Cardiac septum (tissue), 1 donor: ENCODE measurements at places on chromosomes 4 and X. TPM values are rescaled to one million over a fixed set of nuclear protein-coding genes. Genes with fewer than 3 reads are reported as not detected.

GRCh38 chr4:34309383-34309906 lies 1934.9 kb downstream of the ARAP2 start:
- DNase-seq, result no peak

DNA sequence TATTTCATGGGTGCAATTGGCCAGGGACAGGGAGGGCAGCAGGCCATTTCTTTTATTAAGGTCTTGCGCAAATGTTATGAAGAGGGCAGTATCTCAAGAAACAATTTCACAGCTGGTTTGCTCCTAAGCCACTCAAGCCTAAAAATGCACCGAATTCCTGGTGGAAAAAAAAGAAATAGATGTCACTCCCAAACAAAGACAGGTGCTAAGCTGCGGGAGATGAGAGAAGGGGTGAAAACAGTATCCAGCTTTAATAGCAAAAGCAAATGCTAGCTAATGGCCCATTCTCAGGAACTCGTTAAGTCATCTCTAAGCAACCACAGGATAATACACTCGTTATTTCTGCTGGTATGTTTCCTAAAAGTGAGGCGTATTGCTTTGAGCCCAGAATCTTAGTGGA lies 116.4 kb downstream of the ARX start:
- no peak for DNase-seq

- no peak for DNase-seq
These were observed 411.5 kb upstream of the FTHL17 start for GRCh38 chrX:31483336-31483735.

Gene ALB
- total RNA-seq, result not detected

Gene DCAF16
- total RNA-seq, result 17.9 TPM

Gene GABRG1
- total RNA-seq, result not detected
